ENCODE measurements at places on chromosomes 16 and 17. TPM values are rescaled to one million over a fixed set of nuclear protein-coding genes. Genes with fewer than 3 reads are reported as not detected.

DNA sequence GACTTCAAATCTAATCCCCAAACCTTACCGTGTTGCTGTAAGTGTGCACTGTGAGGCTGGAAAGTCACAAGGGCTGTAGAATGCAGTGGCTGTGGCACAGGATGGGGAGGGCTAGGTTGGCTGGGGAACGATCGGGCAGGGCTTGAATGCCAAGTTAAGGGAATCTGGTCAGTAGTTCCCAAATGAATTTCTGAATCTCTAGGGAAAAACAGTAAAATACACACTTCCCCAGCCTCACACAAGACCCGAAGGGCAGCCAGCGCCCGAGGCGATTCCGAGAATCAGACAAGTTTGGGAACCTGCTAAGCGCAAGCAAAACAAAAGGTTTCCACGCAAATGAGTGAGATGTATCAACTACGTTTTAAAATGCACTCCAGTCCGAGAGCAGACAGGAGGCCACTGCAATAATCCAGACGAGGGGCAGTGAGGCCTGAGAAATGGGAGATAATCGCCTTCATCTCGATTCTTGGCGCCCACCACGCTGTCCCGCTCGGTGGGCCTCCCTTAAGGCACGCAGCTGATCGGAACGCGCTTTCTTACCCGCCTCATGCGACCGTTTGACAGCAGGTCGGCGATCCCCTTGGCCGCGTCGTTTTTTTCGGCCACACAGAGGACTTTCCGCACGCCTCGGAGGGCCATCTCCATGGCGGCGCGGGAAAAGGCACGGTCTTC is 599 bp downstream of the TOP3A start:
- peak overlapping the region; percentile 95 for H3K27ac ChIP-seq
- peak overlapping the region; percentile 56 for H3K4me3 ChIP-seq
- H3K4me1 ChIP-seq: peaks cover 16% of the 10 kb centered on the region
- H3K27me3 ChIP-seq: no peaks in the 10 kb centered on the region
- DNase-seq: no peak

- no peaks in the 10 kb centered on the region for H3K27me3 ChIP-seq
- no peak overlapping the region for H3K4me3 ChIP-seq
- DNase-seq: peak; percentile 49
- peaks cover 14% of the 10 kb centered on the region for H3K4me1 ChIP-seq
- H3K27ac ChIP-seq: peak overlapping the region; percentile 98
Measured at GRCh38 chr17:75047398-75048098, 523 bp downstream of the KCTD2 start.

DNA sequence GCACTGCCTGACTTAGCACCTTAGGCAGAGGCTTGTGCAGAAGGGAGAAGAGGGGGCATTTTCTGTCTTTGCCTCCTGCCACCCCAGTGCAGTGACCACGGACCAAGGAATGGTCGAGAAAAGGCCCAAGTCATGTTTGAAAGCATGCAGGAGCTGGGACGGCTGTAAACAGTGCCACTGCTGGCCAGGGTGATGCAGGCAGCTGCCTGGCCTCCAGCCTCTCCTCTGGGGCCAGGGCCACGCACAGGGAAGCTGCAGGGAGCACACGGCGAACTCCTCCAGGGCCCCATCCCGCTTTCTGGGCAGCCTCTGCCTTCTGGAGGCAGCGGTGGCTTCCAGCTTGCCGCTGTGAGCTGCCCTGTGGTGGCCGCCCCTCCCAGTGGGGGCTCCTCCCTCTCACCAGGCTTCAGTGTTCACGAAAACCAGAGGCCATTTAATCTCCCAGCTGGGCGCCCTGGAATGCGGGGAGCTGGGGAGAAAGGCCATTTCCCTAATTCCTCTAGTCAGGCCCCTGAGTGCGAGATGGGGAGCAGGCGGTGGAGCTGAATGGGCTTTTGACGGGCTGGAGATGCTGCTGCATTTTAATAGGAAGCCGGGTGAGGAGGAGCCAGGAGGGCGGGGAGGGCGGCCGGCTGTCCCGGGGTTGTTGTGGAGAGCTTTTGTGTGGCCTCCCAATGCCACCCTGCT is 28.7 kb upstream of the DNAI2 start:
- no peak overlapping the region for H3K27ac ChIP-seq
- no peak overlapping the region for H3K4me3 ChIP-seq
- H3K27me3 ChIP-seq: no peaks in the 10 kb centered on the region

DNA sequence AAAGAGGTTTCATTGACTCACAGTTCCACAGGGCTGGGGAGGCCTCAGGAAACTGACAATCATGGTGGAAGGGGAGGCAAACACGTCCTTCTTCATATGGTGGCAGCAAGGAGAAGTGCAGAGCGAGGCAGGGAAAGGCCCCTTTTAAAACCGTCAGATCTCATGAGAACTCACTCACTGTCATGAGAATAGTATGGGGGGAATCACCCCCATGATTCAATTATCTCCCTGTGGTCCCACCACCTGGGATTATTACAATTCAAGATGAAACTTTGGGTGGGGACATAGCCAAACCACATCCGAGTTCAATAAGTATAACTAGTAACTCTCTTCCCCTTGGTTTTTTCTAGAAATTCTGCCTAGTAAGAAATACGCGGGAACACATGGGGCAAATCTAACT is 94.9 kb downstream of the AXIN2 start:
- H3K4me3 ChIP-seq: no peak overlapping the region
- no peaks in the 10 kb centered on the region for H3K27me3 ChIP-seq
- no peak overlapping the region for H3K27ac ChIP-seq
- H3K4me1 ChIP-seq: no peaks in the 10 kb centered on the region
- no peaks in the 10 kb centered on the region for H3K36me3 ChIP-seq

DNA sequence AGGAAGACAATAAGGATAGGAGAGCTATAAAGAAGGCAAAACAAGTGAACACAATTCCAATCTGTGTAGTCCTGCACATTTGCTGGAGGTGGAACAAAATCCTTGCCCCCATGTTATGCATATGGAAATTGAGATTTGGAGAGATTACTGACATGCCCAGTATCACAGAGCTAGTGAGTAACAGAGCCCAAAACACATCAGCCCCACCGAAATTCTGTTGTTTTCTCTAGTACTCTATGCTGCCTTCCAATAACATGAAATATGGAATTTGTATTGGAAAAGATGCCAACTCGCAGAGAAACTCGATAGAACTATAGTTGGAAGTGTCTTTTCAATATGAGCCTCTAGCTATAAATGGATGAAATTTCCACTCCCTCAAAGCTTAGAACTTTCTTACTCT is 456.6 kb downstream of the CDH13 start:
- no peaks in the 10 kb centered on the region for H3K36me3 ChIP-seq
- no peak overlapping the region for H3K4me3 ChIP-seq
- no peak overlapping the region for H3K27ac ChIP-seq

GRCh38 chr17:61487161-61487988 is 35.2 kb downstream of the TBX4 start:
- H3K36me3 ChIP-seq: no peaks in the 10 kb centered on the region
- no peaks in the 10 kb centered on the region for H3K4me1 ChIP-seq
- no peaks in the 10 kb centered on the region for H3K27me3 ChIP-seq
- H3K27ac ChIP-seq: no peak overlapping the region

- H3K36me3 ChIP-seq: no peaks in the 10 kb centered on the region
- DNase-seq: no peak
- no peaks in the 10 kb centered on the region for H3K27me3 ChIP-seq
- H3K4me1 ChIP-seq: no peaks in the 10 kb centered on the region
Measured at GRCh38 chr16:65373097-65373496, 251.2 kb upstream of the CDH11 start.

DNA sequence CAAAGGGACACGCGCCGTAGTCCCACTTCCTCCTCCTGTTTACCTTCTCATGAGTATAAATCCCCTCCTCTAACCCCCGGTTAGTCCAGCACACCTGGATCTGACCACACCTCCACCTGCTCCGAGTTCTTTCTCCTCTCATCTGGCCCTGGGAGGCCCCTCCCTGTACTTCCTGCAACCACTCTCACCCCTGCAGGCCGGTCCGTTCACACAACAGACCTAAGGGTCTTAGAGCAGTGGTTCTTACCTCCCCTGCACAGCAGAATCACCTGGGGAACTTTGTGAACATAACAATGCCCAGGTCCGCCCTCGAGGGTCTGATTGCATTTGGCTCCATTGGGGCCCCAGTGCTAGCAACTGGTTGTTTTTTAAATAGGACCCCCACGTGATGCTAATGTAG is 24.8 kb downstream of the TMEM114 start:
- no peaks in the 10 kb centered on the region for H3K36me3 ChIP-seq
- H3K4me1 ChIP-seq: no peaks in the 10 kb centered on the region
- no peak for DNase-seq
- no peak overlapping the region for H3K27ac ChIP-seq
- H3K27me3 ChIP-seq: no peaks in the 10 kb centered on the region
- no peak overlapping the region for H3K4me3 ChIP-seq

DNA sequence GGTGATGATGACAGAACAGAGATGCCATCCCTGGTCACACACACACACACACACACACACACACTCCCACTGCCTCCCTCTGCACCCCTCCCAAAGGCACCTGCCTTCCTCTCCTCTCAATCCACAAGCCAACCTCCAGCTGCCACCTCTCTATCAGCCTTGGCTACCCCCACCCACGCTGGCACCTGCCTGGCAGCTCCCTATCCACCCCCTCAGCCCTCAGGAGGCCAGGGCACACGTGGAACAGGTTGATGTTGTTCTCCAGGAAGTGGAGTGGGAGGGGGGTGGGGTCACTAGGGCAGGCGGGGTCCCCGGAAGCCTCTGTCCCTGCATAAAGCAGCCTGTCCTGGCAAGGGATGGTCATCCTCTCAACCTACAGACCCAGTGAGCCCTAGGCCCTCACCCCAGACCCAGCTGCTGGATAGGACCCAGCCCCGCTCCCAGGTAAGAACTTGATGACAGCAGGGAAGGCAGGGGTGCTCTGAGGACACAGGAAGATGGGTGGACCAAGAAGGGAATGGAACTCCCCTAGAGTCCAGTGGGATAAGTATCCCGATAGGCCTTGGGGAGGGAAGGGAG is at the start of gene GSDMA:
GSDMA (plus strand) TSS at position 363 of the 579 bp plus-strand sequence. CDS start 2,684 bp downstream, outside the sequence.
- H3K27me3 ChIP-seq: no peaks in the 10 kb centered on the region
- DNase-seq: no peak
- H3K4me1 ChIP-seq: no peaks in the 10 kb centered on the region
- no peak within 1 kb of the TSS for H3K4me3 ChIP-seq
- no peak within 1 kb of the TSS for H3K27ac ChIP-seq

- H3K27ac ChIP-seq: no peak overlapping the region
- H3K4me3 ChIP-seq: no peak overlapping the region
- DNase-seq: peak; percentile 58
- H3K36me3 ChIP-seq: no peaks in the 10 kb centered on the region
- no peaks in the 10 kb centered on the region for H3K4me1 ChIP-seq
Measured at GRCh38 chr17:31533546-31534155, 142.2 kb downstream of the RAB11FIP4 start.

GRCh38 chr16:72658888-72659717 is 388.8 kb downstream of the ZFHX3 start:
- H3K27ac ChIP-seq: no peak overlapping the region
- H3K4me1 ChIP-seq: peaks cover 4% of the 10 kb centered on the region
- H3K4me3 ChIP-seq: no peak overlapping the region

DNA sequence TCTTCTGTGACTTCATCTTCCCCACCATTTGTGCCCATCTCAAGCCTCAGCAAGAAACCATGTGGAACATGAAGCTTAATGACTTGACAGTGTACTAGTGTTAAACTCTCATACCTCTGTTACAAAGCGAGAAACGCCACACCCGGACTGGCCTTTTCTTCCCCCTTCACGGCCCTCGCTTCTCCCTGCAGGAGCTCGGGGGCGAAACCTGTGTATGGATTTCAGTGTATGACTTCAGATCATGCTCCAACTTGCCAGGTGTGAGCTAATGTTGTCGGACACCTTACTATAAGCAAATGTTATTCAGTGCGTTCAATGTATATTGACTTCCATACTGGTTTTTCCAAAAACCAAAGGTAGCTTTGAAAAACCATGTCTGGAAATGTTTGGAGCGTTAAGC is 20.1 kb upstream of the SLC5A11 start:
- no peaks in the 10 kb centered on the region for H3K36me3 ChIP-seq
- DNase-seq: no peak
- H3K4me1 ChIP-seq: no peaks in the 10 kb centered on the region
- H3K27me3 ChIP-seq: no peaks in the 10 kb centered on the region
- no peak overlapping the region for H3K4me3 ChIP-seq

DNA sequence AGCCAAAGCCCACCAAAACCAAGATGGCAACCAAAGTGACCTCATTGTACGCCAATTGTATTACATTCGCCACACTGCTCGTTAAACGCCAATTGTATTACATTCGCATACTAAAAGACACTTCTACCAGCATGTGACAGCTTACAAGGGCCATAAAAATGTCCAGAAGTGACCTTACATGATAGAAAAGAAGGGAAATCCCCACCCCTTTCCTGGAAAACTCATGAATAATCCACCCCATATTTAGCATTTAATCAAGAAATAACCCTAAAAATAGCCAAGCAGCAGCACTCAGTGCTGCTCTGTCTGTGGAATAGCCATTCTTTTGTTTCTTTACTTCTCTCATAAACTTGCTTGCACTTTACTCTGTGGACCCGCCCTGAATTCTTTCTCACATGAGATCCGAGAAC is 25.7 kb downstream of the PSMD7 start:
- H3K27ac ChIP-seq: peak overlapping the region; percentile 88
- H3K27me3 ChIP-seq: no peaks in the 10 kb centered on the region
- no peaks in the 10 kb centered on the region for H3K36me3 ChIP-seq
- H3K4me3 ChIP-seq: no peak overlapping the region
- peaks cover 26% of the 10 kb centered on the region for H3K4me1 ChIP-seq

SLC9A5 gene
- total RNA-seq: 0.35 TPM

CD300H gene
- total RNA-seq: not detected

CCR7 gene
- not detected for total RNA-seq

ZDHHC1 gene
- 16.4 TPM for total RNA-seq

MT1A gene
- 9.6 TPM for total RNA-seq

GDE1 gene
- 64.3 TPM for total RNA-seq

C16orf54 gene
- 1.8 TPM for total RNA-seq

All from adrenal gland (tissue), 19 donors.